ENCODE measurements at places on chromosomes 3 and 15.
A peak's percentile ranks its signal among the peaks of the same experiment; 100 is the strongest.

DNA sequence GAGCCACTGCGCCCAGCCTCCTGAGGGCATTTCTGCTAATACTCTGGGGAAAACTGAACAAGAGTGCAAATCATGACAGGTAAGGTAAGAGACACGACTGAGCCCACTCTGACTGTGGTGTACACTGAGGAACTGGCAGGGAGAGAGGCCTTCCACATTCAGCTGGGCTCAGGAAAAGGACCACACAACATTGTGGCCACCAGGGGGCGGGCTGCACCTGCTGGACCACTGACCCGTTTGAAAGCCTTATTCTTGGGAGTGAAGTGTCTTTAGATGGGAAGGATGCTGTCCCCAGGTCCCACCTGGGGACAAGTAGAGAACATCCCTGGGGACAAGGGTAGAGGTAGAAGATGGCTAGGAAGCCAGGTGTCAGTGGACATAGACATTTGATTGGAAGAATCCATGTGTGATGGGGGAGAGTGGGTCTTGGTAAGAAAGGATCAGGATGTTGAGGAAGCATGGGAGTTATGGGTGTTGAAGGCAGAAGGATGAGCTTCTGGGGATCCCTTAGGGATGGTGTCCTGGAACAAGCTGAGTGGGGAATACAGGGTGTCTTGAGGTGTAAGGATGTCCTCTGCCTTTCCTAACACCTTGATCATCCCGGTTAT lies 6.2 kb upstream of the CTDSPL start:
- DNase-seq: peak; percentile 50

DNA sequence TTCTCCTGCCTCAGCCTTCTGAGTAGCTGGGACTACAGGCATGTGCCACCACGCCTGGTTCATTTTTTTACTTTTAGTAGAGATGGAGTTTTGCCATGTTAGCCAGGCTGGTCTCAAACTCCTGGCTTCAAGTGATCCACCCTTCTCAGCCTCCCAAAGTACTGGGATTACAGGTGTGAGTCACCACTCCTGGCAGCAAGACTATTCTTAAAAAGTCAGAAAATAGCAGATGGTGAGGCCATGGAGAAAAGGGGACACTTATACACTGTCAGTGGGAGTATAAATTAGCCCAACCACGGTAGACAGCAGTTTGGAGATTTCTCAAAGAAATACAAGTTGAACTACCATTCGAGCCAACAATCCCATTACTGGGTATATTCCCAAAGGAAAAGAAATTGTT lies 603.3 kb upstream of the TBL1XR1 start:
- no peak for DNase-seq

GRCh38 chr15:40445421-40445922 lies 4.7 kb downstream of the BAHD1 start:
- DNase-seq: no peak

GRCh38 chr3:27877061-27878013 lies 155.2 kb upstream of the EOMES start:
- peak; percentile 47 for DNase-seq

- no peak for DNase-seq
Observed at GRCh38 chr15:99495430-99496301, 70.1 kb upstream of the MEF2A start.

DNA sequence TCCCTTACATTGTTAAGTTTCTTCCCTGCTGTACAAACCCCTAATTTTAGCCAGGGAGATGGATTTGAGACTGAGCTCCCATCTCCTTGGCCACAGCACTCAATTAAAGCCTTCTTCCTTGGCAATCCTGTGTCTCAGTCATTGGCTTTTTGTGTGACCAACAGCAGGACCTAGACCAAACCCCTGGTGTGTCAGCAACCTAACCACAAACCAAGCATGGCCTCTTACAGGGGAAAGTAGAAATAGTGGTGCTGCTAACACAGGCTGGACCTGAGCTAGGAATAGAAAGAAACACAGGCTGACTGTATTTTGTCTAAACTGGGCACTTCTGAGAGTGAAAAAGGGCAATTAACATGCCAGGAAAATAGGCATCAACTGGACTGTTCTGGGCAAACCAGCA lies 37.9 kb downstream of the PPCDC start:
- DNase-seq: peak; percentile 57

DNA sequence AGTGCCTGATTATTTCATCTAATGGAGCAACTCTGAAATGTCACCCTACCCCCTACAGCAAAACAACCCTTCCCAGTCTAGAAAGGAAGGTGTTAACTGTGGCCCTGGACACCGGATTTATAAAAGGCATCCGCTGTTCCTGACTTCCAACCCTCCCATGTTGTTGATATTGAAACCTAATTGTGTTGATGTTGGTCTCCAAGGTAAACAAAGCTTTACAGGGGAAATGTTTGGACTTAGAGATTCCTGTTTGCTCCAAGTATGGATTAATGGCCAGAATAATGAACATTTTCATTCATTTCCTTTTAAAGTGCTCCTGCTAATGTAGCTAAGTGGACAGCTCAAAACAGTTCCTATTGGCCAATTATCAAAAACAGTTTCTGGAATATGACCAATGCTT lies 19.4 kb upstream of the LMCD1 start:
- no peak for DNase-seq

- DNase-seq: no peak
Observed at GRCh38 chr3:123331651-123332050, 117.2 kb downstream of the ADCY5 start.

GRCh38 chr3:188358787-188359493 lies 205.0 kb downstream of the LPP start:
- no peak for DNase-seq

DNA sequence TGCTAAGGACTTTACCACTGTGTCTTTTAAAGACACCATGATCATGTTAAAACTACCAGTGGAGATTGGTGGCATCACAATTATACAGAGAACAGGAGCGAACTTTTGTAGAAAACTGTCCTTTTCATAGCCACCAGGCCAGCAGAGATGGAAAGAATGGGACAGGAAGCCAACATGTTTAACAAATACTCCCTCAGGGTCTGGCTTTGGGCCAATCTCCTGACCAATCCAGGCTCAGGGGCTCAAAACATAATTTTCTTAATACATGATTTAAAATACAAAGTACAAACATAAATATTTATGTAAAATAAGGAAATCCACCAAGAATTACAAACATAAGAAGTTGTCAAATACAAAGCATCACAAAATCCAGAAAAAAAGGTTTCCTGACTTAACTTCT lies 266.0 kb downstream of the VPS13C start:
- no peak for DNase-seq

- no peak for DNase-seq
Observed at GRCh38 chr3:64443546-64444381, 218.5 kb upstream of the PRICKLE2 start.

- no peak for DNase-seq
Observed at GRCh38 chr15:85742186-85742821, 52.4 kb downstream of the KLHL25 start.

DNA sequence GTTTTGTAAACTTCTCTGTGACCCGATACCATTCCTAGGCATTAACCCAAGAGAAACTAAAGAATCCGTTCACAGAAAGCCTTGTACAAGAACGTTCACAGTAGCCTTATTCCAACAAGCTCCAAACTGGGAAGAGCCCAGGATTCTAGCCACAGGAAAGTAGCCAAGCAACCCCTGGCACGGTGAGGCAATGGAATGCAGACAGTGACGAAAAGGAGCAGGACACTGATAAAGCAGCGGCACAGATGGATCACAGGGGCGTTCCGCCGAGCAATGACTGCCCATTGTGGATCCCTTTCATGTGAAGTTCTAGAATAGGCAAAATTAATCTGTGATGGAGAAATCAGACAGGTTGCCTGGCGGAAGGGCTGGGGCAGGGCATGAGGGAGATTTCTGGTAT lies 198.7 kb upstream of the CHRNA7 start:
- no peak for DNase-seq

GRCh38 chr3:72836923-72837322 lies 11.3 kb downstream of the SHQ1 start:
- DNase-seq: no peak

- no peak for DNase-seq
Observed at GRCh38 chr3:57006949-57007419, 53.5 kb upstream of the SPATA12 start.

- DNase-seq: no peak
Observed at GRCh38 chr3:186997061-186997460, 66.7 kb downstream of the ST6GAL1 start.

GRCh38 chr3:80970292-80970691 lies 791.2 kb downstream of the GBE1 start:
- DNase-seq: no peak

DNA sequence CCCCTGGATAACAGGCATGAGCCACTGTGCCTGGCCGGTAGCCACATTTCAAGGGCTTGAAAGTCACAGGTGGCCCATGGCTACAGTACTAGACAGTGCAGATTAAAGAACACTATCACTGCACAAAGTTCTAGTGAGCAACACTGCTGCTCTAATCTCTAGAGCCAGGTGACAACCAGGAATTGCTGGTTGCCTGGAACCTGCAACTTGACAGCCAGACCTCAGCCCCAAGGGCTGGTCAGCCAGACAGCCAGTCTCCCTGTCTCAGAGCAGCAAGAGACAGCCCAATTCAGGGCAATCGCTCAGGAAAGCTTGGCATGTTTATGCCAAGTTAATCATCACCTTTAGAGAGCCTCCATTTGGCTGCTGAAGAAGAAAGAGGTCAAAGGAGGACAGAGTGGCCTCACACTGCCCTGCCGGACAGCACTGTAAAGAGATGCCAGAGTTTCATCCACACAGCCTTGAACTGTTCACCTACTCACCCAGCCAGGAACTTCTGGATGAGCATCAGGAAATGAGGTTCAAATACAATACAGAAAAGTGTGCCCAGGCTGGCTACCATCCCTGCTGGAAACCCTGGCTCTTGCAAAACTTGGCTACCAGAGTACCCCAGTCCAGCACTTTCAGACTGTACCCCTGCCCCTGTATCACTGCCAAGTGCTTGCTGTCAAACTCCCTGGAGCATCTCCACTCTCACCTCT lies 6.0 kb downstream of the CCDC12 start:
- DNase-seq: no peak

DNA sequence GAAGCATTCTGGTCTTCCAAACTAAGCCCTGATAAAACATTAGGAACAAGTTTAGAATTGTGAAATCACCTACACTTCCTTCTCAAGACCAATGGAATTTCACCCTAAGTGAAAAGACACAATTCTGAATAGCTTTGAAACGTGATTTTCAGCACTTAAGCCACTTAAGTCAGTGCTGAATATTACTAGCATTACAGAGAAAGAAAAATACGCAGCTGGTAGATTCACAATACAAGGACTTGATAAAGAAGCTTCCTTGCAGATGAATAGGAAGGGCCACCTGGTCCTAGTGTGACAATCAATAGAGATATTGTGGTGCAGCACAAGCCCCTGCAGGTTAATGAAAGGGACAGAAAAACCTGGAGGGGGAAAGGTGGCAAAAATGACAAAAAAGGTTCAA lies 353.1 kb upstream of the ALCAM start:
- no peak for DNase-seq

- no peak for DNase-seq
Observed at GRCh38 chr15:33720952-33721351, 247.3 kb upstream of the CHRM5 start.

- peak; percentile 84 for DNase-seq
Observed at GRCh38 chr3:128113817-128114794, 9.5 kb downstream of the RUVBL1 start.

DNA sequence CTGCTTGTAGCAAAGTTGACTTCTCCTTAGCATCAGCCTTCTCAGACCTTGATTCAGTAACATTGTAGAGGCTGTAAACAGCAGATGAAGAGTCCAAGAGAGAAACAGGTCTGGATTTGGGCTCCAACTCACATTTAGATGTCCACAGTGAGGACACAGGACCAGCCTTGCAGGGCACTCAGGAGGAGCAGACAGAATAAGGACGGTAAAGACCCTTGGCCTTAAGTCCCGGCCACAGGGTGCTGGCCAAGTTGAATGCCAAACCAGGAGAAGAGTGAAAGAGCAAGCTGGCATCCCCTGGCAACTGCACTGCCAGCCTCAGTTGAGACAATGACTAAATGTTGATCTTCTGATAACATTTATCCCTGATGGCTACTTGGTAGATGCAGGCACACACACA lies 136.3 kb downstream of the LRRK1 start:
- DNase-seq: no peak

- DNase-seq: no peak
Observed at GRCh38 chr3:35305406-35305805, 333.9 kb upstream of the ARPP21 start.

DNA sequence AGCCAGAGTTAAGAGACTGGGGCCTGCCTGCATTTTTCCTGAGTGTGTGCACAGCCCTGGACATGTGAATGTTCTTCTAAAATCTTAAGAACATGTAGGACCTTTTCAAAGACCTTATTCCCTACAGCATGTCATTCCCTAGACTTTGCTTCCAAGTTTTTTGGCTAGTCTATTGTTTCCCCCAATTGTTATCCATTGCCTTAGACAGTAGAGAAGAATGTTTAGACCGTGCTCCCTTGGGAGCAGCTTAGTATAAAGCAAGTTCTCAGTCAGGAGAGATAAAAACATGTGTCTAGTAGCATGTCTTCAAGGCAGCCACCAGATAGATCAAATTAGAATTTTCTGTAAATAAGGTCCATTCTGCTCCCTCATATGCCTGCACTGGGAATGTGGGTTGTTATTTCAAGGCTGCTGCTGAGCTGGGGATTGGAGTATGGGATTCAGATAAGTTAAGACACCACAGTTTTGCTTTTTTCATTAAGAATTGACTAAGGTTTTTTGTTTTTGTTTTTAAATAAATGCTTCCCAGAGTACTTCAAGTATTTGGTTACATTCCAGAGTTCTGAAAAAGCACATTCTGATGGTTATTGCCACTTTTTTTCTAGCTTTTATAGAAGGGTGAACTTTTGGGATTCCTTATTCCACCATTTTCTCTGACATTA lies 246.7 kb downstream of the RORA start:
- no peak for DNase-seq

GRCh38 chr15:88912500-88912921 lies 668 bp downstream of the MFGE8 start:
- no peak for DNase-seq

- no peak for DNase-seq
Observed at GRCh38 chr15:31361764-31362515, 35.3 kb downstream of the KLF13 start.

GRCh38 chr15:31489801-31490646 lies 163.4 kb downstream of the KLF13 start:
- no peak for DNase-seq

DNA sequence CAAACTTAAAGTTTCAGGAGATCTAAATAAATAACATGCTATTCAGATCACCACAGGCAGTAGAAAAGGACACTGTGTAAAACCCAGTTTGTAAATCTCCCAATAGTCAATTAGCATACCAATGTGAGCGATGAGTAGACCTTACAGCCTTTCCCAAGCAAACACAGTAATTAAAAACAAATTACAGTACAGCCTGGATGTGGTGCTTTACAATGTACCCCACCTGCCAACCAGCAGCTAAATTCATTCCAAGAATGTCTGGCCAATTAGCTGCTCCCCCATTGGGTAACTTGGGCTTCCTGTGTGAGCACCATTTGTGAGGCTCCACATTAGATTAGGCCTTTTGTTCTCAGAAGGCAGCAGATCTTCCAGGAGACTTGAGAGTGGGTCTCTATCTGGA lies 635.0 kb downstream of the TBL1XR1 start:
- no peak for DNase-seq

Measured in T-helper 2 cell (primary cell).